HepG2 (cell line): ENCODE measurements at places on chromosomes 11 and 22. TPM values are rescaled to one million over a fixed set of nuclear protein-coding genes. Genes with fewer than 3 reads are reported as not detected.

Gene PATE1
- total RNA-seq, result not detected in 2 replicates

Gene KCNJ4
- total RNA-seq, result not detected in 2 replicates

Gene F2
- total RNA-seq, result 110 and 330 TPM in 2 replicates

Gene SCARF2
- 1.4 and 3.3 TPM in 2 replicates for total RNA-seq

Gene TUBA8
- total RNA-seq, result 0.17 and 0.35 TPM in 2 replicates

Gene APOL3
- total RNA-seq, result 5.4 and 6.3 TPM in 2 replicates

Gene PATE4
- total RNA-seq, result not detected in 2 replicates

Gene KLHL22
- 11.3 and 14.8 TPM in 2 replicates for total RNA-seq

Gene OR2AG2
- not detected in 2 replicates for total RNA-seq

Gene PLA2G6
- total RNA-seq, result 1.8 and 4.8 TPM in 2 replicates

Gene ANO3
- total RNA-seq, result 0.44 and 0.48 TPM in 2 replicates

Gene HIPK3
- 39.8 and 44.3 TPM in 2 replicates for total RNA-seq

Gene PHLDA2
- 0.36 and 0.55 TPM in 2 replicates for total RNA-seq
